ENCODE measurements at places on chromosomes 7 and 10.

DNA sequence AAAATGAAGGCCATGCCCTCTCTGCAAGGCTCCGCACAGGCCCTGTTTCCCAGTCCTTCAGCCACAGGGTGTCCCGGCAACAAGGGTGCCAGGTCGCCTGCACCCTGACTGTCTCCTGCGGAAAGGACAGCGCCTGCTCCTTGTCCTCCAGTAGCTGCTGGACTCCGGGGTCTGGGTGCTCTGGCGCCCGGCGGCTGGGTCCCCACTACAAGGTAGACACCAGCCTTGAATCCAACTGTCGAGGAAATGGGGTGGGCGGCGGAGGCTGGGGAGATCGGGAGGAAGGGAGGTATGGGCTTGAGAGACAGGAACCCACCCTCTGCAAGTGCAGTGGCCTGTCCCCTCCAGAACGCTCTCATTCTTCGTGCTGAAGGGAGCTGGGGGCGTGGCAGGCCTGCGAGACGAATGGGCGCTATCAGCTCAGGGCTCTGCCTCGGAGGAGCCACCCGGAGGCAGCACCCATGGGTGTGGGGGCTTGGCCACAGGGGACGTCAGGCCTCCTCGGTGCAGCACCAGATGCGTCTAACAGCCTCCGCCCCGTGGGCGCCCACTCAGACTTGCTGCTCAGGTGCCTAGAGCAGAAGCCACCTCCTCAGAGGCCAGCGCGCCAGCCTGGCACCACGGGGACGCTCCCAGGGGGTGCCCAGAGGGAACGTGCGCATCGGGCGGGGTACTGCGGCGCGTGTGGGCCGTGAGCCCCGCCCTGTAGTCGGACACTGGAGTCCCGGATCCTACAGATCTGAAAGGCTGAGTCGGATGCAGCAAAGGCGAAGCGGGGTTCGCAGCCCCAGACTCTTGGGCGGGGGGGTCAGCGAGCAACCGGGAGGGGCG, 15.6 kb downstream of the ADAM8 start:
- peak; percentile 26 for DNase-seq

GRCh38 chr10:71745664-71746250, 26.2 kb upstream of the C10orf105 start:
- no peak for DNase-seq

GRCh38 chr7:140926021-140926817, 1.5 kb upstream of the BRAF start:
- no peak for DNase-seq

DNA sequence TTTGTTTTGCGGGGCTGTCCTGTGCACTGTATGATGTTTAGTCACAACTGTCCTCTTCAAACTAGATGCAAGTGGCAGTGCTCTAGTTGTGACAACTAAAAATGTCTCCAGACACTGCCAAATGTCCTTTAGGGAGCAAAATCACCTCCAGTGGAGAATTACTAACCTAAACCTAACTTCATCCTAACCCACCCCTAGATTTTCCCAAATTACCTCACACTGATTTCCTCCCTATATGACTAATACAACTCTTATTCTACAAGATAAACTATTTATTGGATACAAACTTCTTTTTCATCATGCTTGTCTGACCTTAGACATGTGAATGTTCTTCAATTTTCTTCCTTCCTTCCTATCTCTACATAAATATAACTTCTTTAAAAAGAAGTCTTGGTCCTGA, 26.4 kb downstream of the PNPLA8 start:
- DNase-seq = no peak

DNA sequence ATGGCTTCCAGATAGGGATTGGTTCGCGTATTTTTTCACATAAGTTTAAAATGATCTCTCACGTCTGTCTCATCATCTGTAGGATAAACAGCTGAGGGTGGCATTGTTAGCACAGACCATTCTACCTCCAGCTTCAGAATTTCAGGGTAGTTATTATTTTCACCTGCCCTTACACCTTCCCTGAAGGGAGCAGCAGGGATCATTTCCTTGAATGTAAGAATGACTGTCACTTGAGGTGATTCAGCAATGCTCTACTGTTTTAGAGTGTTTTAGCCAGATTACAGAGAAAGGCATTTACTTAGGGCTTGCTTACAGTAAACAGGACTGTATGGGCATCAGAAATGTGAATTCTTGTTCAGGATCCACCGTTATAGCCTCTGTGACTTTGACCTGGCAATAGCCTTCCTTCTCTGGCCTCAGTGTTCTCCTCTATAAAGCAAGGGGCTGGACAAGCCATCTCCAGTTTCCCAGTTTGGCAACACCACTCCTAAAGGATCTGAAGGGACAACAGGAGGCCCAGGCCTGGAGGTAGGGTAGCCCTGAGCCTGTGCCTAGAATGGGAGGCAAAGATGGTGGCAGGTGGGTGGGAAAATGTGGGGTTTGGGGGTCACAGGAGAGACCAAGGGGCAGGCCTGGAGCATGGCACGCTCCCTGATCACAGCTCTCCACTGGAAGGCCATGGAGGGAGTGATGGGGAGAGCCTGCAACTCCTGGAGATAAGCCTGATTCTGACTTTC, 1.2 kb upstream of the IGFBP1 start:
- no peak for DNase-seq

DNA sequence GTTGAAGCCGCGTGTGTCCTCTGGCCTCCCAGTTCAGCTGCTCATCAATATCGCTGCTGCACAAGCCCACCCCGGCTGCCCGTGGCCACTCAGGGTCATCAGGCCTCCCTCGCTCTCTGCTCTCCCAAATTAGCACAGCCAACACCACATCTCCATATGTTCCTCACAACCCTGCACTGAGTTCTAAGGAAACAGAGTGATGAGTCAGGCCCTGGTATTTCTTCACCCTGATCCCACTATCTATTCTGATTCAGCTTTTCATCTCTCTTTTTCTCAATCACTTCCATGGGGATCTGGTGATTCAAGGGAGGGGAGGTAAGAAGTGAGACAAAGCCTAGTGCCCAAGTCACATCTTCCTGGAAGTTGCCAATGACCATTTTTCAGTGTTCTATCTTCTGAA, 23.8 kb downstream of the CYTH3 start:
- no peak for DNase-seq

GRCh38 chr7:75064801-75065200, 8.8 kb downstream of the RCC1L start:
- no peak for DNase-seq

GRCh38 chr10:61894133-61894532, 7.4 kb upstream of the ARID5B start:
- DNase-seq = no peak

DNA sequence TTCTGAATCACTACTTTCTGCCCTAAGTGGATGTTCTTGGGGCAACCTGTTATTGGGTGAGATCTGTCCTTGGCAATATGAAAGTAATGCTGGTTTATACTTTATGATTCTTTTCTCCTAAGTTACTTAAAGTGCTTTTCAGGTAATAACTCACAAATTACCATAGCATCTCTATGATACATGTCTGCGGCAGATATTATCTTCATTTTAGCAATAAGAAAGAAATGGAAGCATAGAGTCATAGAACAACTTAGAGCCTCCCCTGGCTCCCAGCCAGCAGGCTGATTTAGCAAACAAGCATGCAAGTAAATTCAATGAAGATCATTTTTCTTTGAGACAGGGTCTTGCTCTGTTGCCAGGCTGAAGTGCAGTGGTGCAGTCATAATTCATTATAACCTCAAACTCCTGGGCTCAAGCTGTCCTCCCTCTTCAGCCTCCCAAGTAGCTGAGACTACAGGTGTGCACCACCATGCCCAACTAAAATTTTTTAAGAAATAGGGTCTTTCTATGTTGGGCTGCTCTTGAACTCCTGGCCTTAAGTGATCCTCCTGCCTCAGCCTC, 38.1 kb upstream of the GRM8 start:
- no peak for DNase-seq
